A549 treated with CORT108297 at 1 μM for 4 hours (cell line): ENCODE measurements at places on chromosomes 7 and 10. TPM values are rescaled to one million over a fixed set of nuclear protein-coding genes. Genes with fewer than 3 reads are reported as not detected.

The PKD1L1 gene
- total RNA-seq = 0.03 to 0.18 TPM (median 0.15 TPM) in 5 replicates

The CCDC136 gene
- 1.7 to 3.0 TPM (median 2.4 TPM) in 5 replicates for total RNA-seq

The ANLN gene
- total RNA-seq = 50.3 to 85.4 TPM (median 66.5 TPM) in 5 replicates

The PDE1C gene
- 3.7 to 5.6 TPM (median 4.9 TPM) in 5 replicates for total RNA-seq

The SLC13A4 gene
- total RNA-seq = not detected in 5 replicates

The FGL2 gene
- not detected in 5 replicates for total RNA-seq

The THSD7A gene
- 1.5 to 2.6 TPM (median 2.3 TPM) in 5 replicates for total RNA-seq

The PSD gene
- 0.18 to 0.60 TPM (median 0.46 TPM) in 5 replicates for total RNA-seq

The TRPV6 gene
- total RNA-seq = not detected in 5 replicates

The SH2B2 gene
- total RNA-seq = 2.6 to 4.2 TPM (median 3.6 TPM) in 5 replicates

The ODAD2 gene
- total RNA-seq = 0.02 to 0.13 TPM (median 0.03 TPM) in 3 of 5 replicates, not detected in the others

The TMEM176A gene
- total RNA-seq = not detected in 5 replicates

The PLEKHA1 gene
- 15.1 to 25.3 TPM (median 21.5 TPM) in 5 replicates for total RNA-seq

The TLX1 gene
- total RNA-seq = 0.05 to 0.06 TPM in 2 of 5 replicates, not detected in the others

The NUPR2 gene
- not detected in 5 replicates for total RNA-seq

The ATRNL1 gene
- 0.14 to 0.30 TPM (median 0.22 TPM) in 5 replicates for total RNA-seq

The TRIM73 gene
- total RNA-seq = 1.3 to 2.3 TPM (median 2.2 TPM) in 5 replicates

The PFKFB3 gene
- total RNA-seq = 157 to 192 TPM (median 185 TPM) in 5 replicates

The XRCC2 gene
- total RNA-seq = 3.7 to 6.3 TPM (median 5.4 TPM) in 5 replicates

The TET1 gene
- total RNA-seq = 0.35 to 0.58 TPM (median 0.53 TPM) in 5 replicates

The SLIT1 gene
- 0.02 to 0.13 TPM (median 0.05 TPM) in 5 replicates for total RNA-seq

The CYP2C18 gene
- 0.07 to 0.12 TPM (median 0.11 TPM) in 4 of 5 replicates, not detected in the other for total RNA-seq

The PRF1 gene
- not detected in 5 replicates for total RNA-seq

The PLXNA4 gene
- total RNA-seq = 0.97 to 1.9 TPM (median 1.4 TPM) in 5 replicates

The HMX2 gene
- total RNA-seq = 0.08 to 0.14 TPM (median 0.11 TPM) in 4 of 5 replicates, not detected in the other

The CTNNA3 gene
- total RNA-seq = not detected in 5 replicates

The CNOT4 gene
- total RNA-seq = 10.5 to 11.8 TPM (median 10.7 TPM) in 5 replicates

The SNCG gene
- 11.4 to 14.9 TPM (median 13.3 TPM) in 5 replicates for total RNA-seq

The PTN gene
- total RNA-seq = not detected in 5 replicates

The PTPRZ1 gene
- not detected in 5 replicates for total RNA-seq

The COL26A1 gene
- total RNA-seq = 0.32 to 0.58 TPM (median 0.49 TPM) in 5 replicates

The PLEKHS1 gene
- total RNA-seq = 0.03 to 0.09 TPM (median 0.07 TPM) in 4 of 5 replicates, not detected in the other

The GDF2 gene
- total RNA-seq = not detected in 5 replicates
